ENCODE measurements at places on chromosomes 3 and 15. TPM values are rescaled to one million over a fixed set of nuclear protein-coding genes. Genes with fewer than 3 reads are reported as not detected.

DNA sequence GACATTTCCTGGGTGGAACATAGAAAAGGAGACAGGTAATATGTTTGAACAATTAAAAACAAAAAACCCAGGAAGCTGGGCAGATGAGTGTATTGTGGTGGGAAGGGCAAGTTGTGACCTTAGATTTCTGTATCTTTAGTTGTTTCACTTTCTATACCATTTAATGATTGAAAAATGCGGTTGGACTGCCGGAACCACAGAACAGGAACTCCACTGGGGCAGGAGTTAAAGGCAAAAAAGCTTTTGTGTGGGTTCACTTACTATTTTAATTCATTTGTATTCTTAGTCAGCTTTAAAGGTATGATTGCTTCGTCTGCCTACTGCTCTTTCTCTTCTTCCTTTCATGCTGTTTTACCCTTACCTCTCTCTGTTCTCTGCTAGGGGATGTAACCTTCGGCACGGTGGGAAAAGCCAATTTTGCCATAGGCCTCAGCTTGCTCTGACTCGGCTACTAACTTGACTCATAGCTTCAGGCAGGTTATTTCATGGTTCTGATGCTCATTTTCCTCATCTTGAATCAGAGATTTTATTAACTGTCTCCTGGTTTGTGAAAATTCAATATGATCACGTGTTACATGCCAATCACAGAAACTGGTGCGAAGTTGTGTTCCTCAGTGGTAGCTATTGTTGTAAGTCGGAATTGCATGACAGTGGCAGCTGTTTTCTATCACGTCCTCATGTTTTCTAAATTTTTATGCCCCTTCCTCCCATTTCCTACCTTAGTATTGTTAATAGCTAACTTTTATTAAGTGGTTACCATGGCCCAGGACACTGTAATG lies 1.6 kb upstream of the MCTP2 start:
- H3K27ac ChIP-seq, result no peak overlapping the region
- H3K36me3 ChIP-seq, result no peaks in the 10 kb centered on the region
- peaks cover 6% of the 10 kb centered on the region for H3K4me1 ChIP-seq
- no peak for DNase-seq

DNA sequence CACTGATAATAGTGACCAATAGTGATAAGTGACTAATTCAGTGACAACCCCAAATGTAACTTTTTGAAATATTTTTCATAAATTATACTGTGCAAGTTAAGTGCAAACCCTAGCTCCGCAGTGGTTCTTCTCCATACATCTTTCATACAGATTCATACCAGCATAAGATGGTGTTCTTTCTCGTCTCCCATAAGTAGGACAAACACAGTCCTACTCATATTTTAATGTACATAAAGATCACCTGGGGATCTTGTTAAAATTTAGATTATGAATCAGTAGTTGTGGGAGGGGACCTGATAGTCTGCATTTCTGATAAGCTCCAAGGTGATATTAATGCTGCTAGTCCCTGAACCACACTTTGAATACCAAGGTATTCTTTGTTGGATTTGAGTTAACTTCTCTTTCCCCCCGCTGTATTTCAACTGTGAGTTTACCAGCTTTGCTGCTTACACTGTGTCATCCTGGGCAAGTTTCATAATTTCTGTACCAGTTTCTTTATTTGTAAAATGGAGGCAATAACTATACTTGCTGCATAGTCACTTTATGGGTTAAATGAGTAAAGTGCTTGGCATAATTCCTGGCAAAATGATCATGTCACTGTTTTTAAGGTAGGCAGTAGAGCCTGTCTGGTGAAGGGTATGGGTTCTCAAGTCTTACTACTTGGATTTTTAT lies 34.7 kb upstream of the C3orf38 start:
- no peak overlapping the region for H3K4me3 ChIP-seq
- no peak overlapping the region for H3K27ac ChIP-seq
- H3K27me3 ChIP-seq, result no peaks in the 10 kb centered on the region
- H3K36me3 ChIP-seq, result peaks cover 4% of the 10 kb centered on the region
- DNase-seq, result no peak
- H3K4me1 ChIP-seq, result no peaks in the 10 kb centered on the region

The CDHR4 gene
- not detected for total RNA-seq

The ARRDC4 gene
- total RNA-seq, result 4.2 TPM

DNA sequence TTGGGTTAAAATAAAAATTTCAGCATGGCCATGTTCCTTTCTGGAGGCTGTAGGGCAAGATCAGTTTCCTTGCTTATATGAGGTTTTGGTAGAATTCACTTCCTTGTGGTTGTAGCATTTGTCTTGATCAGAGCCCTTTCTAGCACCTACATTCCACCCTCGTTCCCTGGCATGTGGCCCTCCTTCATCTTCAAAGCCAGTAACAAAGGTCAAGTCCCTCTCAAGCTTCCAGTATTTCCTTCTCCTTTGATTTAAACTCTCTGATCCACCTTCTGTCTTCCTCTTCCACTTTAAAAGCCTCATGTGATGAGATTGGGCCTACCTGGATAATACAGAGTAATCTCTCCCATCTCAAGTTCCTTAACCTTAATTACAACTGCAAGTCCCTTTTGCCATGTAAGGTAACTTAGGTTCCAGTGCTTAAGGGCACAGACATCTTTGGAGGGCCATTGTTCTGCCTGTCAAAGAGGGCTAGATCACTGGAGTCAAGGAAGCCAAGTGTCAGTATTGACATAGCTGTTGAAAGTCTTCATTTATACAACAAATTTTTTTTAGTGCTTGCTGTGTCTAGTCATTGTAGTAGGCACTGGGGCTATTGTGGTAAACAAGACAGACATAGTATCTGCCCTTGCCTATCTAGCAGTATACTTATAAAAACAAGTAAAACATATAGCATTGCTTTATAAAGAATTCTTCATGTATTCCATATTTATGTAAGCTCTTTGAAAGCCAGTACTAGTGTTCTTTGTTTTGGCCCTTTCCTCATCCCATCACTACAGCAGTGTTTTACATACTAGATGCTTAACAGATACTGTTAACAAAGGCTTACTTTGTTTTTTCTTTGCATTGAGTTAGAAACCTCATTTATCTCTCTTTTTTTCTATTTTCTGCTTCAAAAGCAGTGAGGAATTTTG lies 40.7 kb downstream of the GLCE start:
- H3K4me3 ChIP-seq, result no peak overlapping the region
- H3K4me1 ChIP-seq, result no peaks in the 10 kb centered on the region
- H3K27ac ChIP-seq, result no peak overlapping the region
- H3K27me3 ChIP-seq, result no peaks in the 10 kb centered on the region

GRCh38 chr3:152193673-152194267 lies 75.0 kb upstream of the MBNL1 start:
- H3K36me3 ChIP-seq, result no peaks in the 10 kb centered on the region
- H3K4me1 ChIP-seq, result no peaks in the 10 kb centered on the region
- no peak overlapping the region for H3K27ac ChIP-seq
- no peak for DNase-seq

DNA sequence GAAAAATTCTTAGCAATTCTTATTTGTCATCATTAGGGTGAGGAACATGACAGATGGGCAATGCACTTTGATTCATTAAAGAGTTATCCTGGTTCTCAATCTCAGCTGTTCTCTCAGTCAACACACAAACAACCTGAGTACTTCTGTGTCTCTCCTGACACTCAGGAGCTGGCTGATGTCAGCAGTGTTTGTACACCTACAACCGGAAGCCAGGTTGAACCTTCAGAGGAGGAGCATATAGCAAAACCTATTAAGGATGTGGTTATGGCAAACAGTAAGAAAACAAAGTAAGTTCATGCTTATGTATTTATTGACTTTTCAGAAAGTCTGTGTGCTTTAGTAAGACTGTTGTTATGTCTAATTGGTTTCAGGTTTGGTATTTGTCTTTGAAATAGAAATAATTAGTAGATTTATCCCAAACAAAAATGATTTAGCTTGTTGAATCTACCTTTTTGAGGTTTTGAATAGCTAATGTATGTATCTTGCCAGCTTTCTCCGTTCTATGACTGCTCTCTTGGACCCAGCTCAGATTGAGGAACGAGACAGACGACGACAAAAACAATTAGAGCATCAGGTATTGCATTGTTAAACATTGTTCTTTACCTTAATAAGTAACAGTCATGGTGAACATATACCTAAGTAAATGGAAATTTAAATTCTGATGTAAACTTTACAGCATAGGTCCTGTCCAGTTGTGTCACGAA lies 36.6 kb downstream of the CCDC66 start:
- no peak for DNase-seq
- H3K36me3 ChIP-seq, result peaks cover 10% of the 10 kb centered on the region
- H3K4me1 ChIP-seq, result no peaks in the 10 kb centered on the region
- no peak overlapping the region for H3K4me3 ChIP-seq

DNA sequence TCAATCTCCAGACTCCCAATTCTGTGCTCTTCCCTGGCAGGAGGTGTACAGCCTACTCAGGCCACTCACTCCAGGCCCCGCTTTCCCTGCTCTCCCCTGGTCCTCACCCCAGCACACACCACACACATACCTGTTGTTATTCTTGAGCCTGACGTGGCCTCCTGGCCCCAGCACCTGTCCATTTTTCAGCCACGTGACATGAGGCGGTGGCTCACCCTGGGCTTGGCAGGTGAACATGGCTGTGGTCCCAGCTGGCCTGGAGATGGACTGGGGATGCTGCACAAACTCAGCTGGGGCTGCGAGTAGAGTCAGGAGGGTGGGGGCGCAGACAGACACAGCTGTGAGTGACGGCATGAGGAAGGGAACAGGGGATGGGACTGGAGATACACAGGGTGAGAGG lies 27.3 kb downstream of the RNU5B-1 start:
- H3K4me3 ChIP-seq, result no peak overlapping the region
- no peak overlapping the region for H3K27ac ChIP-seq
- no peaks in the 10 kb centered on the region for H3K36me3 ChIP-seq
- no peak for DNase-seq

GRCh38 chr15:40372981-40373380 lies 9.5 kb upstream of the KNSTRN start:
- H3K4me3 ChIP-seq, result no peak overlapping the region
- no peaks in the 10 kb centered on the region for H3K36me3 ChIP-seq
- H3K4me1 ChIP-seq, result peaks cover 28% of the 10 kb centered on the region
- no peaks in the 10 kb centered on the region for H3K27me3 ChIP-seq

DNA sequence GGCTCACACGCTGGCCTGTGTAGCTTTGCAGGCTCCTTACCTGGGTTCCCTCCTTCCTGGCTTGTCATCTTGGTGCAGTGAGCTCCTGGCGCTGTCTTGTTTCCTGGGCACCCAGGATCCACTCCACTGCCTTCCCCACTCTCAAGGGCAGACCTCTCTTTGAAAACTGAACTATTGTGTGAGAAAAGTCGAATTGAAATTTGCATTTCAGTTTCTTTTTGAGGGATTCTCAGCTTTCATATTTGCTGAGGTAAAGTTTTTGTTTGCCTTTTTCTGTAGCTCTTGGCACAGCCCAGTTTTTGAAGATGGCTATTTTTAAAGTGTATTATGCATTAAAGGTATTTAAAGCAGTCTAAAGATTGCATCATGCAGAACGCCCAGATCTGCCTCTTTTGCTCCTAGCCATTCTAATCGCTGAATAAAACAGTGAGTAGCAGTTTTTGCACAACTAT lies 70.1 kb downstream of the CCK start:
- no peak for DNase-seq
- no peak overlapping the region for H3K27ac ChIP-seq
- no peaks in the 10 kb centered on the region for H3K36me3 ChIP-seq
- no peaks in the 10 kb centered on the region for H3K27me3 ChIP-seq

The BUB1B gene
- total RNA-seq, result 91.0 TPM

DNA sequence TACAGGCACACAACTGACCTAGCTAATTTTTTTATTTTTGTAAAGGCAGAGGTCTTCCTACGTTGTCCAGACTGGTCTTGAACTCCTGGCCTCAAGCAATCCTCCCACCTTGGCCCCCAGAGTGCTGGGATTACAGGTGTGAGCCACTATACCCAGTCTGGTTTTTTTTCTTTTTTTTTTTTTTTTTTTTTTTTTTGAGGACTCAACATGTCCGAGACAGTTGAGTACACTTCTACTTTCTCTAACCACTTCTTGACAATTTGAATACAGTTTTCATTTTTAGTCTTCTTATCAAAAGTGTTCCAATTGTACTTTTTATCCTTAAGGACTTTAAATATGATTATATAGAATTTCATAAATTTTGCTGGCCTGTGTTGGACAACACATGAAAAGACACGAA lies 7.4 kb upstream of the GSK3B start:
- H3K27me3 ChIP-seq, result no peaks in the 10 kb centered on the region
- DNase-seq, result no peak

- no peak overlapping the region for H3K4me3 ChIP-seq
- DNase-seq, result no peak
- H3K4me1 ChIP-seq, result no peaks in the 10 kb centered on the region
- no peak overlapping the region for H3K27ac ChIP-seq
- no peaks in the 10 kb centered on the region for H3K36me3 ChIP-seq
- no peaks in the 10 kb centered on the region for H3K27me3 ChIP-seq
These were observed 545.0 kb downstream of the OTOL1 start for GRCh38 chr3:162041622-162042021.

The MAP2K5 gene
- total RNA-seq, result 4.3 TPM

The ALCAM gene
- total RNA-seq, result 93.7 TPM

DNA sequence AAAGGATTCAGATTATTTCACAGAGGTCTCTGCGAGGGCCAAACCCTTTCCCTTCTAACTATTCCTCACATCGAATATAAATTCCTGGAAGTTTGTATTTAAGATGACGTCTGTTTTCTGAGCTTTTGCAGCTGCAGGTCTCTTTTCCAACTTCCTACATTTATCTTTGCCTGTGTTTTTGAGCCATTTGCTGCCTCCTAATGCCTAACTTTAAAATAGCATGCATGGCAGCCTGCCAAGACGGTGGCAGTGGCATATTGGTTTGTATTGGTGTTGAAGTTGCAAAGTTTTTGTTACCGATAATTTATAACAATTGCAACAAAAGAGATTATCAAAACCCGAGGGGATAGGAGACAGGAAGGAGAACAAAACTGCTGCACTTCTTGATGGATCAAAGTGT lies 187.1 kb upstream of the DNAJC19 start:
- no peak overlapping the region for H3K4me3 ChIP-seq
- no peaks in the 10 kb centered on the region for H3K36me3 ChIP-seq
- H3K4me1 ChIP-seq, result no peaks in the 10 kb centered on the region
- no peak for DNase-seq
- no peak overlapping the region for H3K27ac ChIP-seq
- no peaks in the 10 kb centered on the region for H3K27me3 ChIP-seq
